ENCODE measurements at places on chromosomes 2 and 18. TPM values are rescaled to one million over a fixed set of nuclear protein-coding genes. Genes with fewer than 3 reads are reported as not detected.

The RALB gene
- total RNA-seq: 52.5 TPM

The ELP2 gene
- total RNA-seq: 41.4 TPM

The KCTD18 gene
- total RNA-seq: 10.4 TPM

The EMILIN1 gene
- total RNA-seq: 41.1 TPM
